ENCODE measurements at places on chromosomes 16 and 17.

DNA sequence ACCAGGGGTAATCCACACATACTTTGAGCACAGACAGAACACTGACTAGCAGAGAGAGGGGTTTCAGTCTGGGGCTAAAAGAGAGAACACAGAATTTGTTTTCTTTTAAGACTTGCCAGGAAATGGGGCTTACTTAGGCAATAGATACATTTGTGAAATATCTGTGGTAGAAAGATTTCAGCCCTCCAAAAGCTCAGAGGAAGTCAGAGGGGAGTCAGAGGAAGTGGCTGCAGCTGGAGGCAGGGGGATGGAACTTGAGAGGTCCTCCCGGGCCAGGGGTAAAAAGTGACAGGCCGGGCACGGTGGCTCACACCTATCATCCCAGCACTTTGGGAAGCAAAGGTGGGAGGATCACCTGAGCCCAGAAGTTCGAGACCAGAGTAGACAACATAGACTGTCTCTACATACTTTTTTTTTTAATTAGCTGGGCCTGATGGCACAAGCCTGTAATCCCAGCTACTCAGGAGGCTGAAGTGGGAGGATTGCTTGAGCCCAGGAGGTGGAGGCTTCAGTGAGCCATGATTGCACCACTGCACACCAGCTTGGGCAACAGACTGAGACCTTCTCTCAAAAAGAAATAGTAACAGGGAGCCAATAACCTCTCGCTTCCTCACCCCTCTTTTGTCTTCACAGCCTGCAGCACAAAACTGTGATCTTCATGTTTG is 49.9 kb downstream of the NLRC5 start:
- DNase-seq, result no peak

DNA sequence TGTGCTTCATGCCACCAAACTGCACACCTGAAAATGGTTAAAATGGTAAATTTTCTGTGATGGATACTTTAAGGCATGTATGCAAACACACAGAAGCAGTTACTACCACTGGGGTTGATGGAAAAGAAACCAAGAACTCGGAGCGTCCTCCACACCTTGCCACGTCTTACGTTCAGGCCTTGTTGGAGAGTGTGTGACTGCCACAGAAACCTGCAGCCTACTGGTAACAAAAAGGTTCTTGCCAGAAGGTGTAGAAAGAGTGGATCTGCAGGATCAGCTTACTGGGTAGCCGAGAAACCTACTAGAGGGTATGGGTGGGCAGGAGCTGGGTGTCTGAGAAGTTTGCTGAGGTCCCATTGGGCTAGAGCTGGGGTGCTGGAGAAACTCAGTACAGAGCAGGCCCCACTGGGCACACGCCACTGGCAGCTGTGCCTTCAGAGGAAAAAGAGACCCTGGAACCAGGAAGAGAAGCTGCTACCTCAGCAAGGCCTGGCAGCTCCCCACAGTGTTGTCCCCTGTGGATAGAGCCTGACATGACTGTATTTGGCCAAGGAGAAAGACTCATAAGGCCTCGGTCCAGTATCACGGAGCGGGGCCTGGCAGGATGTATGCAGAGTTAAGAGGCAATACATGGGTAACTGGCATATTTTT is 204.6 kb downstream of the SEC14L1 start:
- DNase-seq, result no peak

DNA sequence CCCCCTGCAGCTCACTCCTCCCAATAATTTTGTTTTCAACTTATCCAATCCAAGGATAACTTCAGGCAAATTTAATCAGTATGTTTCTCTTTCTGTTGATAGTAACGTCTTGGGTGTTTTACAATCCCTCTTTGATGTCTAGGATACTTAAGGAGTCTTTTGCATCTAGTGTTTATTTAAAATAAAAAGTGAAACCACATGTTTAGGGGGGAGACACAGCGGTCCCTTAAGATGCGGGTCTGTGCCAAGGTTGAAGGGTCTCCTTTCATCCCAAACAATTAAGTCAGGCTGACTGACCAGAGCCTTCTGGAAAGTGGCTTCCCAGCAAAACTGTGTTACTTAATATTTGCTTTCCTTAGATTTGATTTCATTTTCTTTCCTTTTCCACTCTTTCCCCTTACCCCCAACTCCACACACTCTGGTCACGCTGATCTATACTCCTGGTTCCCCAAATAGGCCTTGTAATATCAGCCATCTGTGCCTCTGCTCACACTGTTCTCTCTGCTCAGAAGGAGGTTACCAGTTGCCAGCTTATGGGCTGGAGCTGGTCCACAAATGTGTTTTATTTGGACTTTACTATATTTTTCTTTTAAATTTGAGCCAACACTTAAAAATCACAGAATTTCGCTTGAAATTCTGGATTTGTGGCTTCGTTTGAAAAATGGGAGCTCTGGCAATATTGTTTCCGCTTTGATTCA is 11.2 kb downstream of the ANKS4B start:
- no peak for DNase-seq

GRCh38 chr16:27154705-27155521 is 48.4 kb upstream of the KDM8 start:
- peak; percentile 39 for DNase-seq
